ENCODE measurements at places on chromosomes 5 and 9. TPM values are rescaled to one million over a fixed set of nuclear protein-coding genes. Genes with fewer than 3 reads are reported as not detected.

- DNase-seq = no peak
Measured at GRCh38 chr9:114004221-114004716, 73.8 kb downstream of the AMBP start.

DNA sequence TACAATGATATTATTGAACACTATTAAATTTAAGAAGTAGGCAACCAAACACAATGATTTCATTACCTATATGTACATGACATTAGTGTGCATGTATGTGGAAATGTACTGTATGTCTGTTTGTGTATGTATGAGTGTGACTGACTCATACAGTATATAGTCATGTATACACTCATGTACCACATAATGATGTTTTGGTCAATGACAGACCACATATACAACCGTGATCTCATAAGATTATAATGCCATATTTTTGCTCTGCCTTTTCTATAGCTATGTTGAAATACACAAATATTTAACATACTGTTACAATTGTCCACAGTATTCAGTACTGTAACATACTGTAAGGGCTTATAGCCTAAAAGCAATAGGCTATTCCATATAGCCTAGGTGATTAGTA lies 19.7 kb downstream of the SVEP1 start:
- DNase-seq = no peak

DNA sequence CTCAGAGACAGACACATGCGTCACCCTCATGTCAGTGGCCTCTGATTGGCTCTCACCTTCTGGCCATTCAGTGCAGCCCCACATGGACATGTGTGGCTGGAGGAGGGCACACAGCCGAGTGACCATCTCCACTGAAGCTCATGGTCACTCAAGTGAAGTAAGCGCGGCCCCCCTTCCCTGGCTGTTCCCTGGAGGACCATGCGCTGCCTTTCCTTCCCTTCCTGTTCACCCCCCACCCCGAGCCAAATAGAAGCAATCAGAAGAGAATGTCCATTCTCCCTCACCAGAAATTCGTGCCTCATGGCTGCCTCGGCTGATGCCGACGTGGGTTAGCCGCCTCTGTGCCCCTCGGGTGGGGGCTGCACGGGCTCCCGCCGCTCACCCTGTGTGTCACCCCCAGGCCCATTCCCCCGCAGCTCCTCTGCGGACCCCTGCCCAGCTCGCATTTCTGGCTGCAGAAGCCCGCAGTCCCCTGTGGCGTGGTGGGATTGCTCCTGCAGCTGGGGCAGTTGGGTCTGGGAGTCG lies 12.5 kb upstream of the COL5A1 start:
- no peak for DNase-seq

DNA sequence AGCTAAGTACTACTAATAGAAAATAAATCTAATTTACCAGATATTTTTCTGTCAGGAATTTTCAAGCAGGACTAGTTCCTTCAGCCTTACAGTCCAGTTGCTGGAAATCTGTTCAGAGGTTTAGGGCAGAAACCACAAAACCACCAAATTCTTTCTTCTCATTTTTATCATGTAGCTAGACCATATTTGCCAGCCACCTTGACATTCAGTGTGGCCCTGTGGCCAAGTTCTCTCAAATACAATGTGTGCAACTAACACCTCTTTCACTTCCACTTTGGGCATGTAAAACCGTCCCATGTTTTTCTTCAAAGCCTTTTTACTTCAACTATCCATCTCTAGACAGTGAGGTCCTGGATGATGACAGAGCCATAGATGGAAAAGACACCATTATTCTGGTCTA lies 1133.2 kb upstream of the CDH18 start:
- DNase-seq = no peak

- no peak for DNase-seq
Measured at GRCh38 chr5:178730940-178731265, 444 bp upstream of the ZNF354A start.

- no peak for DNase-seq
Measured at GRCh38 chr9:109011231-109011671, 2.0 kb downstream of the CTNNAL1 start.

DNA sequence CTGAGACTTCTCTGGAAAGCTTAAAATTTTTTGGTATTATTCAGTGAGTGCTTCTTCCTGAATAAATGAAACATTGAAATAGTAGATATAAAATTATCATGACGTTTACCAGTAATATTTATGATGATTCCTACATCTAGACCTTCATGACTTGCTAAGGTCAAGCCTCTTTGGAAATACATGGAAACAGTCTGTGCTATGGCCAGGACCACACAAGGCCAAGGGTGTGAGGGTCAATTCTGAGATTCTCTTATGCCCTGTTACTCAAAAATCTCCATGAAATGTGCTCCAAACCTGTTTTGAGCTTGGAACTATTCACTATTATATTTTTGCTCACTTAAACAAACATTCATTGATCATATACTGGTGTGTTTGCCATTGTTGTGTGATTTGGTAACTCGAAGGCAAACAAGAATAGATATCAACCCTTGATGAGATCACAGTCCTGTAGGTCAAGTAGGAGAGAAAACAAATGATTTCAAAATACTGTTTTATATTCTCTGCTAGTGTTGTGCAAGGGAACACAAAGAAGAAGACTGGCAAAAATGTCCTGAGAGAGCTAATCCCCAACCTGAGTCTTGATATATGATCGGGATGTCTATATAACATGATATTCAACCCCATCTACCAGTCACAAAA lies 1254.9 kb upstream of the DMAC1 start:
- no peak for DNase-seq

GRCh38 chr9:16154521-16155078 lies 601.8 kb downstream of the CCDC171 start:
- DNase-seq = peak; percentile 53

DNA sequence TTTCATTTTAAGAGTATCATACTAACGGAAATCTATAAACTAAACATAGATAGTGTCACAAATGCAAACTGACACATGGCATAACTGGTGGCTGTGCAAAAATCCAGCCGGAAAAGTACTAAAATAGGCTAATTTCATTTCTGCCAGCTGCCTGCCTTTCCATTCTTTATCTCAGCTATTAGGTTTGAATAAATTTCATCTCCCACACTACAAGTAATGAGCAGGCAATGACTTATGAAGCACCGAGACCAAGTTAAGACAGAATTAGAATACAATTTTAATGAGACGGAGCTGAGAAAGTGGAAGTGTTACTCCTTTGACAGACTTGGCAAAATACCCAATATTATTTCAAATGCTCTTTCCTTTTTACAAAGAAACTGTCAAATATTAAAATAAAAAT lies 258.8 kb upstream of the ZNF608 start:
- no peak for DNase-seq

Gene TMEFF1
- total RNA-seq = 69.1 TPM

Gene SH2D3C
- 2.6 TPM for total RNA-seq

Gene RXRA
- total RNA-seq = 64.8 TPM

Gene ACOT12
- total RNA-seq = not detected

Gene GHR
- 6.6 TPM for total RNA-seq

Gene OBP2B
- not detected for total RNA-seq

All from progenitor cell of endocrine pancreas (in vitro differentiated cells).